ENCODE measurements at places on chromosomes 16 and 17.

- DNase-seq = no peak
Measured at GRCh38 chr16:24745391-24745790, 15.9 kb downstream of the TNRC6A start.

DNA sequence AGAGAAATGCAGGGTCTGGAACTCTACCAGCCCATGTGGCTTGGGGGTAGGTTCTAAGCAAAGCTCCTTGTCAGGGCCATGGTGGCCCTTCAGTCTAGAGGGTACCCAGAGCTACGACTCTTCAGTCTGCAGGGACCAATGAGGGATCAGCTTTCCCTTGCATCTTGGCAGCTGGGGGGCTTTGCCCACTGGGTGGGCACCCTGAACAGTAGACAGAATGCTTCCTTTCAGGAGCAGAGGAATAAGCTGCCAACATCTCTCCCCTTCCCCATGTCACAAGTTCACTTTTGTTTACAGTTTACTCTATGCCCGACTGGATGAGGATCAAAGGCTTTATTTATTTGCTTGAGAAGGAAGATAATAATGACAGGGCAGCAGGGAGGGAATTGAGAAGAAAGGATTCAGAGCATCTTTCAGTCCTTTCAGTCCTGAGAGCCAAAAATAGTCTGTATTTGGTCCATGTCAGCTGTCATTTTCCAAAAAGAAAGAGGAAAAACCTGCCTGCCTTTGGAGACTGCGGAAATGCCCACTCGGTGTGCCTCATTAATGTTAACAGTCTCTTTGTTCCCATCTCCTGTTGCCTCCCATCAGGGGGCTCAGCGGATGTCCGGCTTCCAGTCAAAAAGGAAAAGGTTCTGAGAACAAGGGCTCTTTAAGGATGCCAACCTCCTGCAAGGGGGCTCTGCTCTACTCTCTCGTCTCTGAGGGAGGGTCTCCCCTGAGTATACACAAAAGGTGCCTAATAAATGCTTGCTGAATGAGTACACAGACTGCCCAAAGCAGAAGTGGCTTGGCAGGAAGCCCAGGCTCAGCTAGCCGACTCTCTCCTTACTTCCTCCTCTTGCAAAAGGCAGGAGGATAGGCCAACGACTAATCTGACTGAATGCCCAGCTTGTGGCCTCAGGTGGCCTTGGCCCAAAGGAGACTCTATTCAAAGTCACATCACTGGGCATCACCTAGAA lies 17.1 kb downstream of the TRAF4 start:
- no peak for DNase-seq

DNA sequence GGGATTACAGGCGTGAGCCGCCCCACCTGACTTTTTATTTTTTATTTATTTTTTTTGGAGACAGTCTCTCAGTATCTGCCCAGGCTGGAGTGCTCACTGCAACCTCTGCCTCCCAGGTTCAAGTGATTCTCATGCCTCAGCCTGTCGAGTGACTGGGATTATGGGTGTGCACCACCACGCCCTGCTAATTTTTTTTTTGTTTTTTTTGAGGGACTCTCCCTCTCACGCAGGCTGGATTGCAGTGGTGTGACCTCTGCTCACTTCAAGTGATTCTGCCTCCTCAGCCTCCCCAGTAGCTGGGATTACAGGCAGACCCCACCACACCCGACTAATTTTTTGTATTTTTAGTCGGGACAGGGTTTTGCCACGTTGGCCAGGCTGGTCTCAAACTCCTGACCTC lies 7.7 kb downstream of the ZNF207 start:
- DNase-seq = no peak

GRCh38 chr16:82641336-82641984 lies 14.7 kb downstream of the CDH13 start:
- no peak for DNase-seq

DNA sequence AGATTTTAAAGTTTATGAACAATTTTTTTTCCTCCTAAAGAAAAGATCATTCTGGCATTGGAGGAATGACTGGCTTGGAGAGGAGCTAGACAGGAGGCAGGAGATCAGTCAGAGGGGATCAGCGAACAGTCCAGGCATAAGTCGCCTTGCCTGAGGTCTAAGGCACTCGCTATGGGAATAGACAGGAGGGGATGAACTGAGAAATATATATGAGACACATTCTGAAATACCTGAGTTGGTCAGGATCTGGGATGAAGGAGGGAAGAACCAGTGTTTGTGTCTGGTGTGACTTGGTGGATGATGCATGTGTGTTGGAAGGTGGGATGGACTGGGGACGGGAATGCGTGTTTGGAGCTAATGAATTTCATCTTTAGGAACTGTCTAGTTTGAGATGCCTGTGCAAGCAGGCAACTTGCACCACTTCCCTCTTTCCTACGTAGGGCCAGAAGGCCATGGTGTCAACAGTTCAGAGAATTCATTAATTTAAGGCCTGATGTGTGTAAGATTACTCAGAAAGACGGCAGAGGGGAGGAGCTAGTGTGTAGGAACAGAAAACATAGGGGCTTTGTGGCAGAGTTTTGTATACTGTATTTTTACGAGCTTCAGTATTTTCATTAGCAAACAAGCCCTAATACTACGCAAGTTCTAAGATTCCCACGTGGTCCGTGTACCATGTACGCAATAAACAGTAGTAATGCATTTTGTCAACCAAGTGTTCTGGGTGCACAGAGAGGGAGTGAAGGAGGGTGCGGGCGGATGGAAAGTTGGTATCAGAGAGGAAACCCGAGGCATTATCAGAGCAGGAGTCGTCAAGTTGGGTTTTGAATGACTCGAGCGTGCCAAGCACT lies 825 bp downstream of the HEATR6 start:
- no peak for DNase-seq

DNA sequence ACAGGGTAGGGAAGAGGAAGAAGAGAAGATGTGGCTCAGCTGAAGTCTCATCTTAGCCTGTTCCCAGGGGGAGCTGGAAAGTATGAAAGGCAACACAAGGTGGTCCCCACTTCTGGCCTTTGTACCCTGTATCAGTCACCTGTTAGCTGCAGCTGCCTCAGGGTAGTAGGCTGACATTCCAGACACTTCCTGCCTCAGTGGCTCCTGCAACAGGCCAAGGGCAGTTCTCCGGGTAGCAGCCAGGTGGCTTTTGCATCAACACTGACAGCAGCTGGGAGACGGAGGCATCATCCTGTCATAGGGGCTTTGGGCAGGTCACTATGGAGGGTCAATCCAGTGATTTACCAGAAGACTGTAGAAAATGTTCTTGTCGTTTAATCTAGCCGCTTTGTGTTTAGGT lies 124.0 kb downstream of the RGS9 start:
- no peak for DNase-seq
